ENCODE measurements at places on chromosomes 7 and 10.

- no peak for DNase-seq
Measured at GRCh38 chr10:97200616-97201015, 14.9 kb upstream of the SLIT1 start.

GRCh38 chr7:42107484-42108240 lies 129.3 kb downstream of the GLI3 start:
- peak; percentile 59 for DNase-seq

- DNase-seq = no peak
Measured at GRCh38 chr10:46098386-46098785, 52.3 kb upstream of the MSMB start.

GRCh38 chr7:22663721-22664120 lies 63.3 kb upstream of the IL6 start:
- no peak for DNase-seq

GRCh38 chr7:44431091-44431608 lies 59.3 kb downstream of the NUDCD3 start:
- no peak for DNase-seq

DNA sequence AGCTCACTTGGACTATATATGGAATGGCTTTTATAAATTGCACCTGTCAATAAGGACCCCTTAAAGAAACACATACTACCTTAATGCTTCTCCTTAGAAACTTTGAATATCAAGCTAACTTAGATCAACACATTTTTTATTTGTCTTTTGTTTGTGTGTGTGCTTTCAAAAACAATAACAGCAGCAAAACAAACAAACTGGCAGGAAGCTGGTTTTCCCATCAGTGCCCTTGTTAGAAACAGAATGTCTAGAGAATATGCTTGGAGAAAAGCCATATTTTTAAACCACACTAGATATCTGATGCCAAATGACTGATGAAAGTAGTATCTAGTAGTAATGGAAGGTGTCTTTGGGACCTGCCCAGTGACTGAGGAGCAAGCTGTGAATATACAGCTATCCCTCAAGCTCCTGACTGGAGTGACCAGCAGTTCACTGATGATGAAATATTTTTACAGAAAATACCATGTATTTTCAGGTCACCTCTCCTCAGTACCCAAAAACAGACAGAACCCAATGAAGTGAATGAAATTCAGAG lies 1.0 kb downstream of the PDE1C start:
- no peak for DNase-seq

DNA sequence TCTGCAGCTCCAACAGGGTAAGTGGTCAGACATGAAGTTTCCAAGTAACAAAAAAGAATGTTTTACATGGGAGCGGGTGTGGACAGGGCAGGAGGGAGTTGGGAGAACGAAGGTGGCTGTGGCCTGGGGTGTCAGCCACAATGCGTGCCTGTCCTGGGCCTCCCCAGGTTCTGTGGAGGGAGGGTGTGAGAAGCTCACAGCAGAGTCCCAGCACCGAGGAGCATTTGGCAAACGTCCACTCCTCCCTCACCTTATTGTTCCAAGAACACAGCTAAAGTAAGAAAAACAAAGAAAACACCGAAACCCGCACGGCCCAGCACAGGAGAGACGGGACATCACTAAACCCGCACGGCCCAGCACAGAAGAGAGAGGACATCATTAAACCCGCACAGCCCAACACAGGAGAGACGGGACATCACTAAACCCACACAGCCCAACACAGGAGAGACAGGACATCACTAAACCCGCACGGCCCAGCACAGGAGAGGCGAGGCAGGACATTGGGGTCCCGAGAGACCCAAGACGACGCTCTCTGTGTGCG lies 226.4 kb downstream of the MAD1L1 start:
- DNase-seq = no peak

GRCh38 chr7:133778472-133778871 lies 348.7 kb upstream of the LRGUK start:
- no peak for DNase-seq

DNA sequence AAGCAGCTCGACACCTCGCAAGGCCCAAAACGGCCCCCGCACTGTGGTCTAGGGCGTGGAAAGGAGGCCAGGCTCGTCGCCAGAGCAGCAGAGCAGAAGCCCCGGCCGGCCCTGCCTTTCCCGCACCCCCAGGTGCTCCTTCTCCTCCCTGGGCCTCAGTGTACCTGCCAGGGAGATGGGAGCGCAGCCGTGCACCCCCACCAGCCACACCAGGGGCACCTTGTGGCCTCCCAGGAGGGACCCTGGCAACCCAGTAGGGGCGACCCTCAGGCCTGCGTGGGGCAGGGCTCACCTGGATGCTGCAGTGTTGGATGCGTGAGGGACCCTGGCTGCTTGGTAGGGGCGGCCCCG lies 9.5 kb downstream of the PDGFA start:
- DNase-seq = no peak

GRCh38 chr7:102416406-102416805 lies 17.0 kb upstream of the ORAI2 start:
- no peak for DNase-seq

- DNase-seq = no peak
Measured at GRCh38 chr10:30784897-30785605, 155.5 kb upstream of the LYZL2 start.

GRCh38 chr7:593324-594115 lies 73.9 kb upstream of the PDGFA start:
- no peak for DNase-seq

DNA sequence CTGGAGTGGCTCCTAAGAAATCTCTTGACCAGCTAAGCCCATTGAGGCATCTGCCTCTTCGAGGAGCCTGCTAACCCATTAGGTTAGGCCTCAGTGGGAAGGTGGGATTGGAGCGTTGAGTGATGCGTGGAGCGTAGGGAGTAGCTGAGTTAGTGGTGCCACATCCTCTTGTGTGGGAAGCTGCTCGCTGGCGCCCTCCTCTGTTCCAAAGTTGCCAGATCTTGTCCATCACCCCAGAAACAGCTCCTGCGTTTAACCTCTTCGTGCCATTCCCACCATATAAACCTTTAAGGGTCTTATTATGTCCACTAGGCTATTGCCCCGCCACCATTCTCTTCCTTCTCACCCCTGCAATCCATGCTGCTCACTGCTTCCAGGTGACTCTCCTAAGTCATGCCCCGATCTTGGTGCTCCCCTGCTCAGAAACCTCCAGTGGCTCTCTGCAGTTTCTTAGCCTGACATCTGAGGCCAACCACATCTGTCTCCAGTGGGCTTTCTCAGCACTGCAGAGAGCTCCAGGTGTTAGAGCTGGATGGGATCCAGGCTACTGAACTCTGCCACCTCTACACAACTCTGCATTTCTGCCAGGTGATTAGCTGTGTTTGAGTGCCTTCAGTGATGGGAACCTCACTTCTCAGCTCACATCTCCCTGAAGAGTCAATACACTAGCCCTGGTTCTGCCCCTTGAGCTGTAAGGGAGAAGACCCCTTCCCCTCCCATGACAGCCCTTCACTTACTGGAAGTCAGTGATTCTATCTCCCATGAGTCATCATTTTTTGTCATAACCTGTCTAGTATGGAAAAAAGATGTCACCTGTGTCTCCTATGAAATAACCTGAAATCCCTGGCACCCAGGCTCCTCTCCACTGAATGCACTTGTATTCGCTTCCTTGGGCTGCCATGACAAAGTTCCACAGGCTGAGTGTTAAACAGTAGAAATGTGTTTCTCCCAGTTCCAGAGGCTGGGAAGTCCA lies 65.0 kb upstream of the FGFR2 start:
- no peak for DNase-seq

DNA sequence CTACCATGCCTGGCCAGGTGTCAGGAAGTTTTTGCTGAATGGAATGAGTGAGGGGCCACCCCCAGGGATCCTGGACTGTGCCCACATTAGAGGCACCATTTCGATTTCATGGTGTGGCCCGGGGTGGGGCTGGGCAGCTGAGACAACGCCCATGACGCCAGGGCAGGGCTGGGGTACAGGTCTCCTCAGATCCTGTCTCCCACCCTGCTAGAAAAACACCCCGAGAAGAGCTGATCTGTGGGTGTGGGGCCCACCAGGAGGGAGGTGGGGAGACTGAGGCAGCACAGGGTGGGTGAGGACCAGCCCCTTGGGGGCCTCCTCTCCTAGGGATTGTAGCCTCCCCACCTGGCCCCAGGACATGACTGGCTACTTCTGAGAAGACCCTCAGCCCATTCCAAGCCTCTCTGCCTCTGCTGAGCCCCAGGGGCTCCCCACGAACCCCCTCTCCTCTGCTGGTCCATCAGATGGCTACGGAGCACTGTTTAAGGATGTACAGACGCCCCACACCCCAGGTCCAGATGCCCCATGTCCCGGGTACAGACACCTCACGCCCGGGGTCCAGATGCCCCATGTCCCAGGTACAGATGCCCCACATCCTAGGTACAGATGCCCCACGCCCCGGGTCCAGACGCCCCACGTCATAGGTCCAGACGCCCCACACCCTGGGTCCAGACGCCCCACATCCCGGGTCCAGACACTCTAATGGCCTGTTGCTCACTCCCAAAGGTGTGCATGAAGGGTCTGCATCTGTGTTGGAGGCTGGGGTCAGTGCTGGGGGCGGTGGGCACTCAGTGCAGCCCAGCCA lies 99.4 kb downstream of the MICALL2 start:
- no peak for DNase-seq

All from HS-5 (cell line).